ENCODE measurements at places on chromosomes 2 and 18.

GRCh38 chr2:71554706-71555056 lies 101.3 kb downstream of the DYSF start:
- no peak for DNase-seq

GRCh38 chr2:157376041-157376440 lies 50.4 kb upstream of the ERMN start:
- DNase-seq, result no peak

DNA sequence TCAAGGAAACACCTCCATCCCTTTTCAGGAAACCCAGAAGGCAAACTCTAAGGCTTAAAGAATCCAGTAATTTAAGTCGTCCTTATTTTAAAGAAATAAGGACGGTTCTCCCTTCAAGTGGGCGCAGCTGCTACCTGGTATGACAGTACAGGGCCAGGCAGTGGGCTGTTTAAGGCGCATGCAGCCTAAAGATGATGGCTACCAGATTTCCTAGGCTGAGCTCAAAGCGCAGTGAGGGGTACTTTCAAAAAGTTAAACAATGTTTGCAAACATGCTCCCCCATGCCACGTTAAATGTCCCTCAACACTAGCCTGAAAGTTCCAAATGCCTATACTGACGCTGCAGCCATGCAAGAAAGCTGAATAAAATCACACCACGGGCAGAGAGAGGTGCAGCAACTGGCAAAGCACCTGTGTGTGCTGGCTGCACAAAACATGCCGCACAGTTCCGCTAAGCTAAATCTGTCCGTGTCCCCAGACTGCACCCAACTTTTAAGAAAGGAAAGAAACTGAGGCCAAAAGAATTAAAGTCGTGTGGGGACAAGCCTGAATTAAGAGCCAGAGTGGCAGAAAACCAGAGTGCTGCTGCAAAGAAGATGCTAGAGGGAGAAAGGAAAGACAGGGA lies 583 bp downstream of the HIBCH start:
- peak; percentile 17 for DNase-seq

GRCh38 chr18:49849331-49850217 lies 36.2 kb upstream of the ACAA2 start:
- DNase-seq, result peak; percentile 94

DNA sequence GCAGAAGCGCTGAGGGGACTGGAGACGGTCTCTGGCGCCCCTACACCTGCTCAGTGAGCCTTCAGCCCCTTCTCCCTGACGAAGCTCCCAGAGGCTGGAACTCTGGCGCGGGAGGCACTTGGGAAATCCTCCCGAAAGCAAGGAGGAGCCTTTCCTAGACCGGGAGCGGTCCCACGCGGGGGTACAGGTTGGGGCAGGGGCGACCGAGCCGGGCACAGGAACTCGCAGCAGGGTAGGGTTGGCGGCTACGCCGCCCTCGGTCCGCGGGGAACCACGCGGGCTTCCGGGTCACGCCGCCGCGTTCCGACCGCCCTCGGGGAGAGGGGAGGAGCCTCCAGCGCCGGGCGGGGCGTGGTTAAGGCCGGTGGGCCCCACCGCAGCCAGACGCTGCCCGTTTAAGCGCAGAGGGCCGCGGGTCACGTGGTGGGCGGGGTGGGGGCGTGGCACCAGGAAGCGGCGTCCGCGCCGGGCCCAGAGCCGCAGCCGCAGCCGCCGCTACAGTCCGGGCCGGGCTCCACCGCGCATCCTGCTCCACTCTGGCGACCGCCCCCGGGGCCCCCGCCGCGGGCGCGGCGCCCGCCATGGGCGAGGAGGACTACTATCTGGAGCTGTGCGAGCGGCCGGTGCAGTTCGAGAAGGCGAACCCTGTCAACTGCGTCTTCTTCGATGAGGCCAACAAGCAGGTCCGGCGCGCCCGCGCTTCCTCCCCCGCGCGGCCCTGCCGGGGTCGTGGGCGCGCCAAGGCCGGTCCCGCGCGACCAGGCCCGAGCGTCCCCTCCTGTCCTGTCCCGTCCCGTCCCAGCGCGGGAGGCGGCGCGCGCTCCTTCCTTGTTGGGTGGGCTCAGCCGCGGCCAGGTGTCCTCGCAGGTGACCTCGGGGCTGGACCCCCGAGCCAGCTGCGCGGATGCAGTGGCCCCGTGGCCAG lies at the start of gene RMC1:
RMC1 (plus strand) TSS at position 474 of the 925 bp plus-strand sequence; CDS start at position 582, 108 bp downstream.
- peak; percentile 94 for DNase-seq

- DNase-seq, result no peak
Measured at GRCh38 chr18:26531605-26532298, 16.6 kb downstream of the KCTD1 start.

- DNase-seq, result peak; percentile 40
Measured at GRCh38 chr2:24762518-24762917, 30.7 kb downstream of the PTRHD1 start.

DNA sequence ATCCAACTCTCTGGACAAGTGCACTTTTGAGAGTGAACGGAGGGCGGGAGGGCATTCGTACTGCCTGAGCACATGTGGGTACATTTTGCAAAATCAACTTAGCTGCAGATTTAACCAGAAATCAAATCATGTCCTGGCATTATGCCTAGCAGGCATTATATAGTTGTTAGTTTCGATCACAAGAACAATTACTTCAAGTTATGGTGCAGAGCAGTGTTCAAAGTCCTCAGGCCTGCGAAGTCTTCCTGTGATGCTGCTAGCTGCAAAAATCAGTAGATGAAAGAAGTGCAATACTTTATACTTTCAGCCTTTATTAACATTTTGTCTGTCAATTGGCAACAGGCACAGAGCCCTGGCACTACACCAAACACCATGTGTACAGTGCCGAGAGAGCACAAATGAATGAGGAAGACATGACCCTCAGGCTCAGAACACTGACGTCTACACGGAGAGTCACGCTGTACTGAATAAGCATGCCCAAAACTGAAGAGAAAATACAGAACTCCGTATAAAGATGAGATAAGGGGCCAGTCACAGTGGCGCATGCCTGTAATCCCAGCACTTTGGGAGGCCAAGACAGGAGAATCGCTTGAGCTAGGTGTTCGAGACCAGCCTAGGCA lies 92.1 kb upstream of the CREB1 start:
- DNase-seq, result no peak

DNA sequence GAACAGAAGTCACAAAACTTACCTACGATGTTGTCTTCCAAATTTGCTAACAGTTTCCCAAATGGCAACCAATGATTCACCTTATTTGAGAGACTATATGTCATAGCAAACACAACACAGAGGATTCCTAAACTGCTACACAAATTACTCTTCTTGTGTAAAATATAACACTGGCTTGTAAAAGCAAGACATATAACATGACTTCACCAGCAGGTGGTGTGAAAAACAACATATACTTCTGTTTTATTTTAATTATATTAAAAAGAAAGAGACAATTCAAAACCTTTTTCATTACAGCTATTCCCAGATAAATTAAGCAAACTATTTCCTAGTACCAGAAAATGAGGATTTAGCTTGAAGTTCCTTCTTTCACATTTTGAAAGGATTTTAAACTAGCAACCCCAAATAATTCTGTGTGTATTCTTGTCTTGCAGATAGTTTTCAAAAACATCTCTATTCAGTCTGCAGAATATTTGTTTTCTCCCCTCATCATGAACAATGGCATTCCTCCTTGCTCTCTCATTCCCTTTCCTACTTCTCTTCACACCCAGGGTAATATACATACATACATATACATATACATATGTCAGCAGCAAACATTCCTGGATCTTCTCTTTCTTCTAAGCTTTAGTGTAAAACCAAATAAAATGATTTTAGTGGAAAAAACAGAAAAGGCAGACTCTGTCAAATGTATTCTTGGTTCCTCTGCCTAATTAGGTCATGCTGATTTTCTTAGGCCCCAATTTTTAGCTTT lies 62.1 kb downstream of the SCN3A start:
- DNase-seq, result peak; percentile 23

DNA sequence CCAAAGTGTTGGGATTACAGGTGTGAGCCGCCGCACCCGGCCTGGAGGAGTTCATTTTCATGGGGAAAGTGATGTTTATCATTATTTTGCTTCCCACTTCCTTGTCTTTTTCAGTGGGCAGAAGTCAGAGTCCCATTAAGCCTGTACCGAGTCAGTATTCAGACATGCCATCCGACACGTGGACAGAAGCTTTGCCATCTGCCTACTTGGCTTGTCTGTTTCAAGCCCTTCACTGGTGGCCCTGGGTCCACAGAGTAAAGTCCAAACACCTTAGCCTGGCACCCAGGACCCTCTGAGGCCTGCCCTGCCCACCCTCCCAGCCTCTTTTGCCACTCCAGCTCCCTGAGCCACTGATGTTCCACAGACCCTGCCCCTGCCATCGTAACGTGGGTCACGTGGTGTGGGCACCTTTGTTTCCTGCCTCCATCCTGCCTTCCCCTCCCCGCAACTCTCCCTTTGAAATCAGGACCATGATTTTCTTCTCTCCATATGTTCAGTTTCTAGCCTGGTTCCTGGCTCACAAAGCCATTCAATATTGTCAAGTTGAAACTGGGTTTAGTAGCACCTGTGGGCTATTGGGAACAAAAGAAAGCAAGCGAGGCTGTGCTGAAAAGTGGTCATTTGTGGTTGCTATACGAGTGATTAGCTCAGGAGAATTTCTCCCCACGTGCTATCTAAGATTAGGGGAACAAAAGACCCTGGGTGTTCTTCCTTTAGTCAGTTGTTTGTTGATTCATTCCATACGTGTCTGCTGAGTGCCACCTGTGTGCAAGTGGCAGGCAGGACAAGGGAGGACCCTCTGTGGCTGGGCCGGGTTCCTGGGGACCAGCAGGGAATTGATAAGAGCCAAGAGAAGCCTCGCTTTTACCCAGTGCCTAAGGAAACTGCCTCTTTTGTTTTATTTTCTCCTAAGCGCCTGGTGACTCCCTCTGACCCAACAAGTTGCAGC lies 5.1 kb upstream of the ODC1 start:
- DNase-seq, result no peak

- DNase-seq, result no peak
Measured at GRCh38 chr2:226045080-226045479, 645.6 kb downstream of the NYAP2 start.

Measured in choroid plexus epithelial cell (primary cell).